NCI-H524 treated with DMSO at 0.1 percent for 48 hours (cell line): ENCODE measurements at places on chromosomes 6 and 20.

DNA sequence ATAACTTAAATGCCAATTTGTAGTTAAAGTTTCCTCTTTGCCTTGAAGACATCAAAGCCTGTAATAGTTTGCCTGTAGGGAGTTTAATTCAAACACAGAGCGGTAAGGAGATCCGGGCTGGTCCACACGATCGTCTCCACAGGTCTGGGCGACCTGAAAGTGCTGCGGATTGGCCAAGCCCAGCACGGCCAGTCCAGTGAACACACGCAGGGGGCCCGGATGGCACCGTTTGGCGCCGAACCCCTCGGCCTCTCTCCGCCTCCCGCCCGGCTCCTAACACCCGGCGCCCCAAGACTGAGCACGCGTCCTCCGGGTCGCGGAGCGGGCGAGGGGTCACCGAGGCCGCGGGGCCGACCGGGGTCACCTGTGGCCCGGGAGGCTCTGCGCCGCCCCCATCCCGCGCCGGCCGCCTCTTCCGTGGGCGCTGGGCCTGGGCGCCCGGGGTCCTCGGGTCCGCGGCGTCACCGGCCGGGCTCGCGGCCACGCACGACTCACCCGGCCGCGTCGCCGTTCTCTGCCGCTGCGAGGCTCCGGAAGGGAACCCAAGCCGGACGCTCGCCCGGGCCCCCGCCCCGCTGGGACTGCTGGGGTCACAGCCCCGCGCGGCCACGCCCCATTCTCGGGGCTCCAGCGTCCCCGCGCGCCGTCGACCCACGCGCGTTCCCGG, 481 bp downstream of the SERPINB6 start:
- DNase-seq: no peak

GRCh38 chr6:149248693-149249369, 68.7 kb upstream of the TAB2 start:
- no peak for DNase-seq

DNA sequence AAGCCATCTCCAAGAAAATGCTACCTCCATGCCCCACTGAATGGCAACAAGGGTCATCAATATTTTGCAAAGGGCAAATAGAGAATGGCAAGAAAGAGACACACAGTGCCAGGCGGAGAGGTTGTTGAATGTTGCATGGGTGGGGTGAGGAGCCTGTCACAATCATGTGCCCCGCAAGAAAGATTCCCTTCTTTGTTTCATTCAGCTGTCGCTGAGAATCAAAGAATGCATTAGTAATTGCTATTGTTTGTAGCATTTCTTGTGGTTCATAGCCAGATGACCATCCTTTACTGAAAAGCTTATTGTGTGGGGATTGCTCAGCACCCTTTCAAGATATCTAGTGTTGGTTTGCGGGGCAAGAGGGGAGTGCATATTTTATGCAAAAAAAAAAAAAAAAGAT, 166.5 kb upstream of the QKI start:
- no peak for DNase-seq

- no peak for DNase-seq
Observed at GRCh38 chr6:49636713-49637349, at the start of gene RHAG. Gene RHAG, minus strand, starts transcription at chr6:49636839. Its CDS starts 27 bp downstream, at chr6:49636812.

DNA sequence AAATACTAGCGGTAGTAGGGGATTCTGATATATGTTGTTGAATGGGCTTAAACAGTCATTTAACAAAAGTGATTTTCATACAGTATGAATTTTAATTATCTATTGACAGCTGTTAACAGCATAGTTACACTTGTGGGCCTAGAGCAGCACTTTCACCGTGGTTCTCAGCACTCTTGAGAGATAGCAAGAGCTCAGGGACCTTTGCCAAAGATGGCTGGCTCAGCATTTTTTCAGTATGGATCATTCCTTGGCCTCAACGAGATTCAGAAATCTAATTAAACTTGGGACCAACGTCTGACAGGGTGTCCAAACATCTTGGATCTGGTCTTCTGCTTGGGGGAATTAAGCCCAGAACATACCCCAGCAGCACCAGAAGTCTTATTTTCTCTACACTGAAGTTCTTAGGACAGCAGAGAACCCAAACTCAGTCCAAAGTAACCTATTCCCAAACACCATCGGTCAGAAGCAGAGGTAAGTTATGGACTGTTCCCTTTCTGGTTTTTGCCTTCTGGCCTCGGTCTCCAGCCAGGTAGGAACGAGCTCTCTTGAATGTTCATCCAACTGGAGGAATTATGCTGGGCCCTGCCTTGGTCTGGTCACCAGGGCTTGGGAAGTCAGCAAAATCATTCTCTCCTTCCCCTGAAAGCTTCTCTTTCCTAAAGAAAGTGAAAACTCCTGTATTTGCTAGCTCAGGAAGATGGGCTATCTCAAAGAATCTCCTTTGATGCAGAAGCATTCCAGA, 25.7 kb downstream of the PRPH2 start:
- no peak for DNase-seq

DNA sequence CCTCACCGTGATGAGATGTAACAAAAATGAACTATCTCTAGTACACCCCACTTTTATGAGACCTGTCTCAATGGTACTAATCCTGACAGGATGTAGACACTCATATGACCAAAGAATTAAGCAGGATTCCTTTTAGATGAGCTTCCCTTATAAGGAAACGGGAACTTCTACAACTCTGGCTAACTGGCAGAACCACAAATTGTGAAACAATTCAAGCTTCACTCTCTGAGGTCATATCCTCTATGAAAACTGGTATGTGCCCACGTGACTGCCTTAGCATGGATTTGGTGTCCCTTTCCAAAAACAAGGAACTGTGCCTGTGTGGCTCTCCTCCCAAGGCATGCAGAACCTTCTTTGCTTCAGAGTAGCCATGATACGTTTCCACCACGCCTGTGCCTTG, 14.1 kb upstream of the CPNE5 start:
- DNase-seq: no peak
